ENCODE measurements at places on chromosomes 5 and 9.

- DNase-seq = peak; percentile 84
Observed at GRCh38 chr9:86624630-86625029, 270.4 kb upstream of the TUT7 start.

DNA sequence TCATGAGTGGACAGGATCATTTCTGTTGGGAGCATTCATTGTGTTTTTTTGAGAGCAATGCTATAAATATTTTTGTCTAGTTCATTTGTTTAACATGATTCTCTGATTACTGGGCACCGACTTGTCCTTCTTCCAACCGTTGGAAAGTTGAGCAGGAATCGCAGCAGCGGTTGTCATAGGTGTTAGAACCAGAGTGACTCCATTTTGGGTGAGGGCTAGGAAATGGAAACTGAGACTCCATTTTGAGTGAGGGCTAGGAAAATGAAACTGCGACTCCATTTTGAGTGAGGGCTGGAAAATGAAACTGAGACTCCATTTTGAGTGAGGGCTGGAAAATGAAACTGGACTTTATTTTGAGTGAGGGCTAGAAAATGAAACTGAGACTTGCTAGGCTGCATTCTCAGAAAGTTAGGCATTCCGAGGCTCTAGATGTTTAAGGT lies 100.6 kb downstream of the ICE1 start:
- DNase-seq = no peak

- DNase-seq = no peak
Observed at GRCh38 chr5:8773046-8773615, 772.7 kb downstream of the SEMA5A start.

DNA sequence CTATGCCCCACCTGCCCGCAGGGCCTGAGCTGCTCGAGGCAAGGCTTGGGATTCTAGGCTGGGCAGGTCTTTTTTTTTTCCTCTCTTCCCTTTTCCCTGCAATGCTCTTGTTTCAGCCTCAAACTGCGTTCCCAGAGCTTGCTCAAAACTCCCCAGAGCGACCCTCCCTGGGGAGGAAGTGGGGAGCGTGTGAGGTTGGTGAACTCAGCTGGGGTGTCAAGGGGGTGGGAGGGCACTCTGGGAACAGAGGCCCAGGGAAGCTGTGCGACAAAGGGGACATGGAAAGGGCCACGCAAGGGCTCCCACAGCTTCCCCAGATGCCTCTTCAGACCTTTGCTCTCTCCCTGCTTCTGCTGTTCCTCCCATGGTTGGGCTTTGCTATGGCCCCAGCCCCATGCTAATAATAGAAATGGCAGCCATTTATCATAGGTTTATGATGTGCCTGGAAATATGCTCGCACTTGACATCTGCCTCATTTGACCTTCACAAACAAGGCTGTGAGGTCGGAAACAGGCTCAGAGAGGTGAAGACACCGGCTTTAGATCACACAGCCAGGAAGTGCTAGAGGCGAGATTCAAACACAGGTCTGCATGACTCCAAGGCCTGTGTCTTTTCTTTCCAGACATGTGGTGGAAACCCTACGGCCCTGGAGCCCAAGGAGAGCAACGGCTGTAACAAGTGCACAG lies 40.9 kb upstream of the IL17B start:
- no peak for DNase-seq

GRCh38 chr9:112508377-112508776 lies 21.8 kb downstream of the KIAA1958 start:
- DNase-seq = no peak

DNA sequence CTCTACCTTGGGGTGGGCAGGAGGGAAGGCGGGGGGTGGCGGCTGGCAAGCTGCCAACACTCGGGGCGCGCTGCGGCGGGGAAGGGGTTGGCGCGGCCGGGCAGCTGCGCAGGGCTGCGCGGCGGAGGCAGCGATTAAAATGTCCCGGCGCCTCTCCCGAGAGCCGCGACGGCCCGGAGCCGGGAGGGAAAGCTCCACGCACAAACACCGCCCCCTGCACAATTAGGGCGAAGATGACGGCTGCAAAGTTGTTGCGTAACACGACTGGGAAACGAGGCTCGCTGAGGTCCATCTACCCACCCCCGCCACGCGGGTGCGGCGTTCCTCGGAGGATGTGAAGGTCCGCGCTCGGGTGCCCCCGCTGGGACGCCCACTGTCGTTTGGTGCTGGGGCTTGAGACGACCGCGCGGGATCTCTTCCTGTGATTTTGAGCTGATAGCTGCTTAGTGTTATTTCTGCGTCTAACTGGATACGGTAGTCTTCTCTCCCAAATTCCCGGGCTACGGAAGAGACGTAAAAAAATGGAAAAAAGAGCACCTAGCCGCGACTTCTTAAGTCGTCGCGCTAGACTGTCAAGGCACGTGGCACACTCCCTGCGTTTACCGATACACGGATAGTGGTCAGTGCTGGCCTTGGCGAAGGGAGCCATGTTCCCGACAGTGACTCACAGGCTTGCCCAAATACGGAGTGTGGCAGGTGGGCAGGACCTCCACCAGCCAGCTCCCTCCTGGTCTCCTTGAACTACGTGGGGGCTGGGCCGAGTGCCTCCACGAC lies 958 bp upstream of the NFIL3 start:
- DNase-seq = peak; percentile 59

DNA sequence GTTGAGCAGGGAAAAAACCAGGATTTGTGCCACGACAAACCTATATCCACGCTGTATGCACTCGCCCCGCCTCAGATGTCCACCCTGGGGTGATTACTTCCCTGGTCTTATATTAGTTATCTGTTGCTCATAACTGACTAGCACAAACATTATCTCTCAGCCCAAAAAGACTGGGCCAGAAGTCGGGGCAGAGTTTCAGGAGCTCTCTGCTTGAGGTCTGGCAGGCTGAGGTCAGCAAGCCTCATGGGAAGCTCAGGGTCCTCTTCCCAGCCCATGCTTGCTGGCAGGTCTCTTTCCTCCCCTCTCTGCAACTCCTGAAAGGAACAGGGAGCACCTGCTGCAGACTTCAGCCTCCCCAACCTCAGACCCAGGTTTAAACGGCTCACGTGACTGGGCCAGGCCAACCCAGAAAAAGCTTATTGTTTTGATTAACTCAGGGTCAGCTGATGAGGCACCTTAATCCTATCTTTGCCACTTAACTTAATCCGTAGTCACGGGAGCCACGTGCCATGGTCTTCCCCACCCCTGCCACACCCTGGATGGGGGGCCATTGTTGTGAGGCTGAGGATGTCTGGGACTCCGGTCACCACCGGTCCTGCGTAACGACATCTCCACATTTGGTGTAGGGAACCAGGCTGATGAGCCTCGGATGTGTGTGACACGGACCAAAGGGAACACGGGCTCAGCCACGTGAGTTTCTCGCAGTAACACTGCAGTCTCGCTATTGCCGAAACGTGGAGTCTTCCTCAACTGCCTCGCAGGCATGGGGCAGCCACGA lies 123.7 kb upstream of the IRX4 start:
- DNase-seq = no peak

DNA sequence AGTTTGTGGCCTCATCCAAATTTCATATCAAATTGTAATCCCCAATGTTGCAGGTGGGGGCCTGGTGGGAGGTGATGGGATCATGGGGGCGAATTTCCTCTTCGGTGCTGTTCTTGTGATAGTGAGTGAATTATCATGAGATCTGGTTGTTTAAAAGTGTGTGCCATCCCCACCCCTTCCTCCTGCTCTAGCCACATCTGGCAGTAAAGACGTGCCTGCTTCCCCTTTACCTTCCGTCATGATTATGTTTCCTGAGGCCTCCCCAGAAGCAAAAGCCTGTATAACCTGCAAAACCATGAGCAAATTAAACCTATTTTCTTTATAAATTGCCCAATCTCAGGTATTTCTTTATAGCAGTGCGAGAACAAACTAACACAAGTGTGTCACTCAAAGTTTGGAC lies 71.0 kb upstream of the MOCS2 start:
- DNase-seq = no peak

DNA sequence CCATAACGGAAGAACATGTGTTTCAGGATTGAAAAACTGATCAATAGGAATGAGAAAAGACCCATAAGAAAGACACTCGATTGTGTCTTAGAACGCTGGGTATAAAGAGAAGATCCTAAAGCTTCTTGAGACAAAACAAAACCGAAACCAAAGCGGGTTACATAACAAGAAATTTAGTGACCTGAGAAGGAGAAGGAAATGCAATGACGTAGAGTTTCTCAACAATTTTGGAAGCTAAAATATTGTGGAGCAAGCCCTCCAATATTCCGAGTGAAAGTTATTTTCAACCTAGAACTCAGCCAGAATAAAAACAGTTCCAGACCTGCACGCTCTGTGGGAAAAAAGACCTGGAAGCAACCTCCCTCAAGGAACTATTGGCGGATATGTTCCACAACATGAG lies 81.9 kb upstream of the FREM1 start:
- no peak for DNase-seq

DNA sequence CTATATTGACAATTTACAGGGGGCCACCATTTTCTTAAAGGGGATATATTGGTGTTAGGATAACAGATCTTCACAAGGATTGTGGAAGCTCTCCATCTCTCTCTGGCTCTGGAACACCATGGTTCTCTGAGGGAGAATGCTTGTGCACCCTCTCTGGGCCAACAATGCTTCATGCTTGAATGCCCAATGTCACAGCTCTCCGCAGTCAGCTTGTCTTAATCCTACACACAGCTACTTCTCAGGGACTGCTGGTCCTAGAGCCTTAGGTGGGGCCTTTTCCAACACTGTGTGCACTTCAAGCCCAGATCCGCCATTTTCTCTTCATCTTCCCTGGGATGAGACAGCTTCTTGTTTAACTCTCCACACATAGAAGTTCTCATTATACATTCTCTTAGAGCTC lies 6.9 kb upstream of the PDLIM4 start:
- DNase-seq = no peak

- no peak for DNase-seq
Observed at GRCh38 chr9:28179893-28180292, 606.6 kb upstream of the C9orf72 start.

DNA sequence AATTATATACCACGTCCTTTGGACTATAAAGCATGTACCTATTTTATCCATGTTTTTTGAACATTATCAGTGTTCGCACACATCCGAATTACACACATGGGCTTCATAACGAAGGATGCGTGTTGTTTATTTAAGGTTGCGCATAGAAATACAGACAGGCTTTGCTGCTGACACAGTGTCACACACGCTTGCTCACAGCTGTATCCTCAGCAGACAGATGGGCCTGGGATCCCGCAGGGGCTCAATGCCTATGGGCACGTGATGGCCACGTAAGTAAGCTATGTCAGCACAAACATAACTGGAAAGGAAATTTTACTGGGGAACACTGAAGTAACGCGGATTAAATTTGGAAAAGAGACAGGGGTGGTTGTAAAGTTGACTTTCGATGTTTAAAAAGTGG lies 76.6 kb downstream of the OTULIN start:
- no peak for DNase-seq

DNA sequence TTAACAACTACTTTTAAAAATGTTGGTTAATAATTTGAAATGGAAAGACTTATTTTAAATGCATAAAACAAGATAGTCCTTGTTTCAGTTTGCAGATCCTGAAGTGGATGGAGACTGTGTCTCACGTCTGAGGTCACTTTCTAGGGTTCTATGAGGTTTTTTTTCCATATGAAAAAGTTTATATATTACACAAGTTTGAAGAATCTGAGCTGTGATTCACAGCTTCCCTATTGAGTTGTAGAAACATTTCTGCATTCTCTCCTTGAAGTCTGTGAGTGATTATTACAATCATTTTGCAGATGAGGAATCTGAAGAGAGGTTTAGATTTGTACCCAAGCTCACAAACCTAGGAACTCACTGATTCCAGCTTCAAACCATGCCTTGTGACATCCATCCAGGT lies 442.5 kb upstream of the KLF4 start:
- DNase-seq = no peak

DNA sequence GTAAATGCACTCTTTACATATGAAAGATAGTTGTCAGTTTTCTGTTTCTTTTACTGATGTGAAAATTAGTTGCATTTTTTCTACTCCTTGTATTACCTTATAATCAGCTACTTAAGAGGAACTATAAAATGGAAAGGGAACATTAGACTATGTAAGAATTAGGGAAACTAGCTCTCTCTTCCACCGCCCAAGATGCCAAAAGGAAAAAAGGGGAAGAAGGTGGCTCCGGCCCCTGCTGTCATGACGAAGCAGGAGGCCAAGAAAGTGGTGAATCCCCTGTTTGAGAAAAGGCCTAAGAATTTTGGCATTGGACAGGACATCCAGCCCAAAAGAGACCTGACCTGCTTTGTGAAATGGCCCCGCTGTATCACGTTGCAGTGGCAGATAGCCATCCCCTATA lies 15.2 kb upstream of the HOMER1 start:
- DNase-seq = no peak

- no peak for DNase-seq
Observed at GRCh38 chr5:132629230-132629944, 28.6 kb upstream of the IL13 start.

DNA sequence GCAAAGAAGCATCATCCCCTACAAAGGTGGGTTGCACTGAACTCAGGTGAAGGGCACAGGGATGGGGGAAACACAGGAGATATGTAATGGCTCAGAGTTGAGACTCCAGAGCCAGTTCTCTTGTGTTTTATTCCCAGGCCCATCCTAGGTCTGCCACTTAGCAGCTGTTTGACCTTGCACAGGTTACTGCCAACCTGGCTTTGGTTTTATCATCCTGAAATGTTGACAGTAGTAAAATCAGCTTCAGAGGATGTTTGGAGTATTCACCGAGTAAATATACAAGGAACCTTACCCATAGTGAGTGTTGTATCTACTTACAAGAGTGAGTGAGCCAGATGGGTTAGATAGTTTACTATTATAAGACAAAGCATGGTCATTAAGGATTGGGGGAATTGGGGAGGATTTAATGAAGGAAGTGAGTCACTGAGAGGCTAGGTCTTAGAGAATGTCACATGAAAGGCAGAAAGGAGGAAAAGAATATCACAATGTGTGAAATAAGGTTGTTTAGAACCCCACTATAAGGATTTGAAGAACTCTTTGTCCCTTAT lies 141.3 kb downstream of the MAN2A1 start:
- DNase-seq = peak; percentile 38

DNA sequence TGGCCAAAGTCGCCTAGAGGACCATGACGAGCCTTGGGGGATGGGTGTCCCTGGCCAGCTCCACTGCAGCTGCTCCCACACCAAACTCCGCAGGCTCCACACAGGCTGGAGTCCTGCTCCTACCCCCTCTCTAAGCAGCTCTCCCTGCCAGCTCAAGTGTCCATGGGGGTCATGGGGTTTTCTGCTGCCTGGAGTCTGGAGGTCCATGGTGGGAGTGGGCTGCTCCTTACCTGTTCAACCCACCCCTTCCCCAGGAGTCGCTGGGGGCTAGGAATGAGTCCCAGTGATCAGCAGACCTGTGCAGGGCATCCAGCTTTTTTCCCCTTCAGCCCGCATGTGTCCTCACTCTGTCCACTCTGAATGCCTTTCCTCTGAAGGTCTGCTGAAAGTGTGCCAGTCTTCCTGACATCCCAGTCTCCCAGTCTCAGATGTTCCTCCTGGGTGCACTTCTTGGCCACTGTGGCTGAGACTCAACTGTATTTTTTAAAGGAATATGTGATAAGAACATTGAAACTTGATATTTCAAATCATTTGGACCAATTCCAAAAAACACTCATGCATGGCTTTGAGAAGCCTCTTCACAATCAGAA lies 261.3 kb upstream of the ANKH start:
- no peak for DNase-seq

GRCh38 chr9:111961575-111961974 lies 65.0 kb downstream of the UGCG start:
- DNase-seq = peak; percentile 88

GRCh38 chr9:98678244-98678842 lies 30.4 kb downstream of the GABBR2 start:
- DNase-seq = no peak

GRCh38 chr5:105554568-105555169 lies 1992.1 kb upstream of the NUDT12 start:
- DNase-seq = peak; percentile 21

GRCh38 chr5:164555809-164556208 lies 1050.4 kb downstream of the MAT2B start:
- no peak for DNase-seq

- no peak for DNase-seq
Observed at GRCh38 chr5:141692919-141693725, 11.1 kb upstream of the ARAP3 start.
